Gastrocnemius medialis (tissue), 4 donors: ENCODE measurements at places on chromosomes 11 and 22. TPM values are rescaled to one million over a fixed set of nuclear protein-coding genes. Genes with fewer than 3 reads are reported as not detected.

The SIPA1 gene
- 10.5 TPM for total RNA-seq

The LRP5 gene
- total RNA-seq = 12.3 TPM

The SAA2 gene
- 2.0 TPM for total RNA-seq

The SLC35F2 gene
- 2.1 TPM for total RNA-seq

The SH3BP1 gene
- total RNA-seq = 1.6 TPM

The NPAS4 gene
- total RNA-seq = not detected

The OR2AG2 gene
- total RNA-seq = not detected

DNA sequence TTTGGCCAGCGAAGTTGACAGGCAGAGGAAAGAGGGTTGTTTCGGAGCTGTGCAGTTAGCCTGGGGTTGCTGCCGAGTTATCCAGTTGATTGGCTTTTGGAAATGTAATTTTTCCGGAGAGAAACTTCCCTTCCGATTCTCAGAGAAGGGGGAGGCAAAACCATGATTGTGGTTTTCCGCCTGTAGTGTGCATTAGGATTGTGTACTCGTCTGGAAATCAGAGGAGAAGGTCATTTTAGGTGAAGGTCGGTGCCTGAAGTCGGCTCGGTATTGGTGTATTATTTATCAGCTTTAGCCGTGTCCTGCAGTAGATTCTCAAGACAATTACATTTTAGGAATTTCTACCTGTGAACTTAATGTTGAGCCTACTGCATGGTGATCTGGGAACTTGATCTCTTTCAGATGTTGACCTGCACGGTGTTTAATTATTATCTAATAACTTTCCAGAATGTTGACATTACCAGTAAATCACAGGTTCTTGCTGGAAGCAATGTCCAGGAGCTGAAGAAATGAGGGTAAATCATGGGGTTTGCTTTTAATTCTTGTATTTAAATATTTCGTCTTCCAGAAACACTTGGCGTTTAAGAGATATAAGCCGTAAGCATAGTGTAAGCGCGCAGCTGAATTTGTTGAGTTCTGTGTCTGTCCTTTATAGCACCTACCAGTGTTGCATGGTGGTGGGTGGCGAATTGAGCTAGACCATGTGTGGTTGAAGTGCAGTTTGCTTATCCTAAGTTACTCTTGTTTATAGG is 1.3 kb downstream of the ARHGEF12 start:
- no peak for DNase-seq

GRCh38 chr11:42806191-42806590 is 505.6 kb upstream of the API5 start:
- no peak for DNase-seq

DNA sequence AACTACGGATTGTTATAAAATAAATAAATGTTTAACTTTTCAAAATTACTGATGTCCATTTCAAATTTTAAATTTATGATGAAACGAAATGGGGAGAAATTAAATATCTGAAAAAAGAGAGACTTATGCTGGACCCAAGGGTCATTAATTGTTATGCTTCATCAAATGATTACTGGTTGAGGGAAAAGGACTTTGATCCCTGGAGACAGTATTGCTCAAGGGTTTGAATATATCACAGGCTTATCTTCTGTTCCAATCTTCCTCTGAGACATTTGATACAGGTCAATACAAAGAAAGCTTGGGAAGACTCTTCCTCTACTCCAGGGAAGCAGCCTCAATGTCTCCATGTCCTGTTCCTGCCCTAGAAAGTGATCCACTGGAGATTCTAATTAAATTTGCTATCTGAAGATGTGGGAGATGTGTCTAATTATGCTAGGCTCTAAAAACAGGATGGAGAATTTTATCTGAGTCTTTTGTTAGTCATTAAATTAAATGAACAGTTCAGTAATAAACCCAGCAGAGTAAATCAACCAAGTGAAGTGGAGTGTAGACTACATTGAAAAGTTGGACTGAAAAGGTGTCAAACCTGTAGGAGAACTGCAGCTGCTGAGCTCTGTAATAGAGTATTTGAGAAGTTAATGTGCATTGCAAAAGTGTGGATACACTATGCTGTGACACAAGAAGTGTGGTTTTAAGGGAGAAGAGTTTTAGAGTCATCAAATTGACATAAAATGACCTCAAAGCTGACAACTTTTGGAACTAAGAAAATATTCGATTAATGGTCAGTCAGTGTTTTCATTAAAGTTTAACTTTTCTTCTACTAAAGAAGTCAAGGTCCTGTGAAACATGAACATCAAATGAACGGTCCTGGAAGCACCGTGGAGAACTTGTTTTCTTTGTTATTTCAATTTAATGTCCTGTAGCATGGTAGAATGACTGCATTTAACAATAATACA is 623.7 kb upstream of the CCDC90B start:
- DNase-seq = no peak

- no peak for DNase-seq
Observed at GRCh38 chr11:119445850-119446249, 22.9 kb upstream of the THY1 start.

GRCh38 chr22:37267135-37267587 is 15.1 kb upstream of the CYTH4 start:
- no peak for DNase-seq

- DNase-seq = no peak
Observed at GRCh38 chr22:16387088-16387487, 205.5 kb downstream of the CCT8L2 start.

DNA sequence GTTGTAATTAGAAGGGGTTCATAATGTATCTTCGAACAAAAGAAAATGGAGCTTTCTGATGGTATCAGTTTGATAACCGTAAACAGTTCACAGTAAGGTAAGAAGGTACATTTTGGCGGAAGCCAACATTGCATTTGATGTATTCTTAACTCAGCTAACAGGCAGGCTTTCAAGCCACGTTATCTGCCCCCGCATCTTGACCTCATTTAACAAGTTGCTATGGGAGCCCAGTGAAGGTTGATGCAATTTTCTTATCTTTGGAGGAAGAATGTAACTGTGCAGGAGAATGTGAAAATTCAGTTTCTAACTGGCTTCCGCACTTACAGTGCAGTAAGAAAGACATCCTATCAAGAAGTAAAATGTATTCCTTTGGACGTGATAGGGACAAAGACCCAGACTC is 110.6 kb downstream of the ETS1 start:
- DNase-seq = no peak

DNA sequence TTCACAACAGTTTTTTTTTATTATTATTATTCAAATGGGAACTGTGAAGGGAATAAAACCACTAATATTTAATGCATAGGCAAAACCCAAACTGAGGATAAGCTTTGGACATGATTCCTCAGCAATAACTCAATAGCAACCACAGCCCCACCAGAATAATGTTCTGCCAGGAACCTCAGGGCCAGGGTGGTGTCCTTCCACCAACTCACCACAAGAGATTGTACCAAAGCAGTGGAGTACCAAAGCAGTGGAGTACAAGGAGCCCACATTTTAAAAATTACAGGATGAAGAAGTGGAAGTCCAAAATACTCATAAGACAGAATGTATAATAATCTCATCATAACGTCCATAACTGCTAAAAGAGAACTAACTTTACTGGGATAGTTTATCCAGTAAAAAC is 32.5 kb upstream of the FZD4 start:
- no peak for DNase-seq

GRCh38 chr22:35808377-35808776 is 90.7 kb downstream of the APOL5 start:
- no peak for DNase-seq

- no peak for DNase-seq
Observed at GRCh38 chr11:44773351-44773965, 46.7 kb downstream of the TSPAN18 start.

GRCh38 chr11:44627911-44628729 is 62.7 kb downstream of the CD82 start:
- DNase-seq = peak; percentile 85

DNA sequence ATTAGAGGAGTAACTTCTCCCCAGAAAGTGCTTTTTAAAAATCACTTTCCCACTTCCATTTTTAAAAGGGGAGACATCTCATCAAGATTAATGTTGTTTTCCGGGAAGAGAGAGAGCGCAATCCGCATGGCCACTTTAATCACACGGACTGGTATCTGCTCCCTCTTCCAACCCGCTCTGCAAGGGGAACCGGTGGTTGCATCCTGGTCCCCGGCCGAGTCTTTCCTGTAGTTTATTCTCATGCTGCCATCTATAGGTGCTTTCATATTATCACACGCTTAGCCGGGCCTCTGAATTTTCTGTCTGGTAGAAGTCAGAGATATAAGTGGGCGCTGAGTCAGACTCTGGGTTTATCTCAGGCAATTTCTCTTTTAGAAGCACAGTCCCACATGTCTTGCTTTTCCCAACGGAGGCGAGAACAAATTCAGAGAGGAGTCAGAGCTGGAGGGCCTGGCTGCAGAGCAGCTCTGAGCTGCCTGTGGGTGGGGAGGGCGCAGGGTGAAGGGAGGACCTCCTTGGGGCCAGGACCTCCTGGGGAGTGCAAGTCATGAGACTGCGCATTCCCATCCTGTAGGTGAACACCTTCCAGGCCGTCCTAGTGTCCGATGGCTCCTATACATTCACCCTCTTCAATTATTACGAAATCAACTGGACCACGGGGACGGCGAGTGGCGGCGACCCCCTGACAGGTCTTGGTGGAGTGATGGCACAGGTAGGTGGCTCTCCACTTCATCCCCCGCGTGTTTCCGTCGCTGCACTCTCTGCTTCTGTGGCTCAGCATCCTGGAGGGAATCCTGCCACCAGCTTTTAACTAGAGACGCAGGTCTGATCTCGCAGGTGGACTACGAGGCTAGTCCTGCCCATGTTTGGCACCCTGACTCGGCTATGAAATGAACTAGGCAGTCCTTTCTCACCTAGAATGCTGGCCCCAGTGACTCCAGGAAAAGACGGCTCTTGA is 11.7 kb downstream of the TECTA start:
- peak; percentile 27 for DNase-seq
